ENCODE measurements at places on chromosomes 5 and 9.

GRCh38 chr5:124742983-124743601 is 3.3 kb downstream of the ZNF608 start:
- no peak for DNase-seq

- DNase-seq: no peak
These were observed 21.0 kb downstream of the TIMD4 start for GRCh38 chr5:156942064-156942463.

DNA sequence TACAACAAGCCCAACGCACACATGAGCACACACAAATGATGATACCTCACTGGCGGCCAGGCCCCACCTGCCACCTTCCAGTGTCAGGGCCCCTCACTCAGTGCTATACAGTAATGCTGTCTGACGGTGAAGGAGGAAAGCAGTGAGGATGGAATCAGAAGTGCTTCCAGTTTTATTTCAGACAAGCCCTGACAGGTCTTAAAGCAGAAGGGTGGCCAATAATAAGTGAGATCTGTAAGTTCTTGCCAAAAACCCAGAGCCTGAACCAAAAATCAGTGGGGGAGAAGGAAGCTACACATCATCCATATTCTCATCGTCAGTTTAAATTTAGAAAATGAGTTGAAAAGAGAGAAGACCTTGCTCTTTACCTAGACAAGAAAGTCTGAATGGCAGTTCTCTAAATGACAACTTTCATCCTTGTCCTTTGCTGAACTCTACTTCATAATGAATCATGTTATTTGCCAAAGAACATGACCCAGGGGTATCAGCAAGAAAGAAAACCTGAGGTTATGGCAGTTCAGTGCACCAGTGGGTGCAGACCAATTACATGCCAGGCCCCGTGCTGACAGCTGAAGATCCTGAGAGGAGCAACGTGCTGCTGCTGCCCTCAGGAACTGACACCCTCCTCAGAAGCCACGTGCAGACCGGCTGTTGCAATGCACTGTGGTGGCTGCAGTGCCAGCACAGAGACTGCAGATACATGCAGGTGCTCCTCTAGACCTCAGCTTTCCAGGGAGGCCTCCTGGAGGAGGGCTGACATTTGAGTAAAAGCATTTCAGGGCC is 118.7 kb downstream of the DROSHA start:
- DNase-seq: no peak

DNA sequence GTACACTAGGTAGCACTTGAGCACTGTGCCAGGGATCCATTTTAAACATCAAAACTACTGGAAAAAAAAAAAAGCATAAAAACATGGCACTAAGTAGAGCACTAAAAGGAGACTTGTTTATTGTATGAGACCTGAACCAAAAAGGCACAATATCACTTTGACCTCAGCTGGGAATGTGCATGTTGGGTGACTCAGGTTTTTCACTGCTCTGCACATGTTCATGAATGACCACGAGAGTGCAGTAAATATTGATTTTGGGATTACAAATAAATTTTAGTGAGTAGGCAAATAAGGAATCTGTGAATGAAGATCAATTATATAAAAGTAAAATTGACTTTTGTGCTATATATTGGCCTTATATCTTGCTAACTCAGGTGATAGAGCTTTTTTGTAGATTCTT is 11.8 kb downstream of the RMI1 start:
- DNase-seq: no peak

GRCh38 chr5:102589661-102590060 is 90.9 kb upstream of the SLCO6A1 start:
- DNase-seq: no peak

DNA sequence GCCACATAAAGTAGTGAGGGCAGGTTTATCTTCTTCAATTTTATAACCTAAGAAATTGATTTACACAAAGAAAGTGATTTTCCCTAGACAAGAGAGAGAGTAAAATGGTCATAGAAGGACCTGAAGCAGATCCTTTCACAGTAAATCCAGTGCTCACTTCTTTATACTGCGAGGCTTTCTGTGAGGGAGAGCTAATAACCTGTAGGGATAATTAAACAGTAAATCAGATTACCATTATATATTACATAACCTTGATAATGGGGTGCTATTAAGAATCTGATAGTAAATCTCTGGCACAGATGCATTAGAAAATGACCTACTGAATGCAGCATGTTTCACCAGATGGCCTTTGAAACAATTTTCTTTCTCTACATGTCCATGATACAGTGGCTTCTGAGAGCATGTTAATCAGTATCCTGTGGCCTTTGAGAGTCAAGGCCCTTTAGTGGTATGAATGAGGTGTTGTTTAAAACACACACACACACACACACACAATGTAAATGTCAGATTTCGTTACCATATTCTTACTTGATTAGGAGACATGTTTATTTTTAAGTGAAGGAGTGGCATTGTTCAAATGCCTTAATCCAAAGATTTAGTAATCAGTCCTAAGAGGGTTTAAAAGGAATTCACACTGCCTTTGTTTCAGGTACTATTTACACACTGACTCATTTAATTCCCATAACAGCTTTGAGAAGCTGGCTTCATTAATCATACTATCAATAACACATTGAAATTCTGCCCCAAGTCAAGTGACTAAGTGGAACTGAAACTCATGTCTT is 124.7 kb downstream of the ALDH1A1 start:
- no peak for DNase-seq

DNA sequence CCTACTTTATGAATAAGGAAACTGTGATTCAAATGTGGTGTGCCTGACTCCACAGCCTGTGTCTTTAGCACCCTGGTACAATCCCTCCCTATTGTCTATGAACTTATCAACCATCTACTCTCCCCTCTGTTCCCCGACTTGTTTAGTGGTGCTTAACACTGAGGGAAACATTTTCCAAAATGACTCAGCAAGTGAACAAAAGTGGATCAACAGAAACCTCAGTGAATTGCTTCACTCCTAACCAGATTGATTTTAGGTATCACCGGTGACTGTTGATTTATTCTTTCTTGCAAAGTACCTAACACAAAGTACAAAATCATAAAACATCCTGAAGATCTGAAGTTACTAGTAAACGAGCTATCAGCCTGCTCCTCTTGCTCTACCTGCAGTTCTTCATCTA is 42.1 kb upstream of the RAPGEF6 start:
- DNase-seq: no peak

DNA sequence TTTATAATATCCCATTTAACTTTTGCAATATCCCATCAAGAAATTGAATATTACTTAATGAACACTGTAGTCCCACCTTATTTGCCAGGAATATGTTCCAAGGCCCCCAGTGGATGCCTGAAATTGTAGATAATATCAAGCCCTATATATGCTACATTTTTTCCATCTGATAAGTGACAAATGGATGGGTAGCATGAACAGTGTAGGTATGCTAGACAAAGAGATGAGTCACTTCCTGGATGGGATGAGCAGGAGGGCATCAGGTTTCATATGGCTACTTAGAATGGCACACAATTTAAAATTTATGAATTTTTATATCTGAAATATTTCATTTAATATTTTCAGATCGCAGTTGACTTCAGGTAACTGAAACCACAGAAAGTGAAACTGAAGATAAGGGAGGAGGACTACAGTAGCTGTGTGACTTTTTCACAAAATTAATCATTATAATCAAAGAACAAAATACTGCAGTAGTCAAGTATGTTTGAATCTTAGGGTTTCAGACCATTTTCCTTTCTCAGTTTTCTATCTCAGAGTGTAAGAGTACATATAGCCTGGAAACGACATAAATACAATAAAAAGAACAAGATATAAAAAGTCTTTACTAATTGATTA is 636.4 kb upstream of the ARRDC3 start:
- DNase-seq: no peak

DNA sequence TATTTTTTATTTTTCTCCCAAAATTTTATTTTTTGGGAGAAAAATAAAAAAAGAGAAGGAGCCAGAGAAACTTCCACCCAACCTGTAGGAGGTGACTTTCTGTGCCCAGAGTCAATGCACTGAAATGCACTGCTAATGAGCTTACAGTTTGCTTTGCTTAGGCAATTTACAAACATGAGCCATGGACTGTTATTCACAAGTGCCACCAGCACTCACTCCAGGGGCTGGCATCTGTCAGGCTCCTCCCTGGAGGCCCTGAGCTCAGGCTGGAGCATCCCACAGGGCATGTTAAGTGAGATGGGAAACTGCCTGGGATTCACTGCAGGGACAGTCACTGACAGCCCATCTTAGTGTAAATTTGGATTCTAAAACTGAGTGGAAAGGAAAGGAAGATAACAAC is 74.9 kb downstream of the FANCC start:
- no peak for DNase-seq

- DNase-seq: no peak
These were observed 132.2 kb downstream of the SCAMP1 start for GRCh38 chr5:78492650-78493049.

- DNase-seq: no peak
These were observed 17.8 kb downstream of the FBXW5 start for GRCh38 chr9:136926749-136927148.

GRCh38 chr9:8533681-8534080 is 734.1 kb upstream of the DMAC1 start:
- DNase-seq: no peak

- DNase-seq: no peak
These were observed 26.4 kb downstream of the LPCAT1 start for GRCh38 chr5:1497242-1497777.

DNA sequence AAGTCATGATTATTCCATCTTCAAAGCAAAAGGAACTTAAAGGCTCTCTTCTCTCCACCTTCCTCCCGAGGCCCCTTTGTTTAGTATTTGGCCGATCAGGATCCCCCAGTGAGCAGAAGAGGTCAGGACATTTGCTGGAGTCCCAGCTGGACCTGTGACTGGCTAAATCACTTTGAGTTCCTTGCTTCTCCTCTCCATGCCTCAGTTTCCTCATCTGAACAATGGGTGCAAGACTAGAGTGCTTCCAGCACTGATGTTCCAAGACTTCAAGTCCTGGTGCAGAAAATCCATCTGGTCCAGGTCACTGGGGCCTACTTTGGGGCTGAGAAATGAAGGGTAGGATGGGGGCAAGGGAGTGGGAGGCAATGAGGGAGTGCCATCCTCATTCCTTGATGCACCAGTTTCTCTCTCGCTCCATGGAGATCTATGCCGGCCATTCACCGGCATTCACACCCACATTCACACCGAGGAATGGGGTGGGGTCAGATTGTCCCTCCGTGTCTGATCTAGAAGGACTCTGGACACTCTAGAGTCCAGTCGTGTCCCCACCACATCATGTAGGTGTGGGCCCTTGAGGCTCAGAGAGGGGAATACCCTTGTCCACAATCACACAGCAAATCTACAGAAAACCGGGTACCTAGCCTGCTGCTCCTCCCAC is 38.7 kb upstream of the IL17B start:
- no peak for DNase-seq

- no peak for DNase-seq
These were observed 50.4 kb downstream of the NXNL2 start for GRCh38 chr9:88585426-88585825.

GRCh38 chr5:150368526-150368925 is 11.0 kb downstream of the TCOF1 start:
- DNase-seq: no peak

DNA sequence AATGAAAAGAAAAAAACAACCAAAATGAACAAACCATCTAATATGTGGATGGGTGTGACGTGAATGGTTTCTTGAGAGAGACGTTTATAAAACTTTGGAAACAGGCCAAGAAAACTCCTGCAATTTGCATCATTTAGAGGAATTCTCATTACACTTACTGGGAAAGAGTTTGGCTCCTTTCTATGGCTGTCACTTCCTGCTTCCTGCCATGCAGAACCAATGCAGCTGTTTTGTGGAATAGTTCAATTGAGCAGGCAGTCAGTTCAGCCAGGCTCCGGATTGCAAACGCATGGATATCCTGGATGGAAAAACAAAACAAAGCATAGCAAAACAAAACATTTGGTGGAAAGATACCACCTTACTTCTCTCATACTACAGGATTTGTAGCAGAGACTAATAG is 36.6 kb downstream of the FAM114A2 start:
- DNase-seq: peak; percentile 97

DNA sequence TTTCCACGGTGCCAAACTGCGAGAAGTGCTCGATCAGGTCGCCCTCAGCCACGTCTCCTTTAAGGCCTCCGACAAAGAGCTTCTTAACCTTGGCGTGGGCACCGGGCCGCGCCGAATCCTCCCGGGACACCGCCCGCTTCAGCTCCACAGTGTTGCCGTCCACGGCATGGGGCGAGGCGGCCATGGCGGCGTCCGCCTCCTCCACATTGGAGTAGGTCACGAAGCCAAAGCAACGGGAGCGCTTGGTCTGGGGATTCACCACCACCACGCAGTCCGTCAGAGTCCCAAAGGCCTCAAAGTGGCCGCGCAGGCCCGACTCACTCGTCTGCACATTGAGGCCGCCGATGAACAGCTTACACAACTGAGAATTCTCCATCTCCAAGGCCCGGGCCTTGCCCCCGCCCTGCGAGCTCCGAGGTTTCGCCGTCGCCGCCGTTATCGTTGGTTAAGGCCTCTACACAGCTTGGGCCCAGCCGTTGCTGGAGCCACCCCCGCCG is 424 bp downstream of the HNRNPA0 start:
- no peak for DNase-seq

DNA sequence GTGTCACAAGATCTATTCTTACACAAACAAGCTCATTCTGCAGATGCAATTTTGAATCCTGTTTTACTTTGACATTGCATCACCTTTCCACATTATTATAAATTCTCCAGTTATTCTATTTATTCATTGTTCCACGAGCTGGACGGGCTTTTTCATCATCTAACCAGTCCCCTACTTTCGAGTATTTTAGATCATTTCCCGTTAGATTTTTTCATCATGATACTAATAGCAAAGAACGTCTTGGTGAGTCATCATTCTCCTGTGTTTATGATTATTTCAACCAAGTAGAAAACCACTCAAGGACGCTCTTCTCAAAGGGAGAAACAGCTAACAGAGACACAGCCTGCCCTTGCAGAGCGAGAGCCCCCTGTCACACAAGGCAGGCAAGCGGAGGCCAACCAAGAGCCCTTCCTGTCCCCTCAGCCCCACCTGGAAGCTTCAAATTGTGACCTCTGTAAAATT is 15.1 kb downstream of the BBLN start:
- peak; percentile 63 for DNase-seq

DNA sequence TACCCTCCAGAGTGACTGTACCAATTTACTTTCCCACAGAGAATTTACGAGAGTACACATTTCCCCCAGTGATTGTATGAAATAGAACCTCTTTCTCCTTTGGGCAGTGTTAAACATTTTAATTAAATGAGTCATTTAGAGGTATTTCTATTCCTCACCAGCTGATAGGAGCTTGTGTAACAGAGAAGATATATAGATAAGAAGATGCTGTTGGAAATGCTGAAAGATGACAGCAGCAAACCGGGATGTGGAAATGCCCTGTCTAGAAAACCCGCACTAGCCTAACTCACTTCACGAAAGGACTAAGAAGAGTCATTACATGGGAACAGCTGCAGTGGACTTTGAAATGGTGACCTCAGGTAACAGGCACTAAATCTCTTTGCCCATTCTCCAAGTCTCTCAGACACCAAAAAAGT is 68.3 kb downstream of the LPAR1 start:
- no peak for DNase-seq

GRCh38 chr9:134502266-134502791 is 139.3 kb upstream of the COL5A1 start:
- no peak for DNase-seq
